ENCODE measurements at places on chromosomes 2 and 18.

- DNase-seq = no peak
These were observed 97.5 kb downstream of the MAP4K4 start for GRCh38 chr2:101795033-101795432.

- DNase-seq = no peak
These were observed 96.5 kb downstream of the XIRP2 start for GRCh38 chr2:166984797-166985196.

DNA sequence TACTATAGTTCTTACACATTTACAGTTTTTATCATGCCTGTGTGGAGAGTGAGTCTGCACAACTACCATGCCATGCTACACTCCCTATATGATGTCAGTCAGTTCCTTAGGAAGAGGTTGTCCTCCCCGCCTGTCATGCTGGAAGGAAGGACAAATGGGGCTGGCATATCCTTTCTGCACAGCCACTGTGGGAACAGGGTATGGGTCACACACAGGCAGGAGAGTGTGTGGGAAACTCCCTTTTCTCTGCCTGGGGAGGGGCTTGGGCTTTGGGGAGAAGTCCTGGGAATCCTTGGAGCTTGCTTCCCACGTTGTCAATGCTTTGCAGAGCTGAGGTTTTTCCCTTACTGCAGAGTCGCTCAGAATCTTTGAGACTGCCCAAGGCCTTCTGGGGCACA, 232.1 kb downstream of the PRKCE start:
- DNase-seq = no peak

DNA sequence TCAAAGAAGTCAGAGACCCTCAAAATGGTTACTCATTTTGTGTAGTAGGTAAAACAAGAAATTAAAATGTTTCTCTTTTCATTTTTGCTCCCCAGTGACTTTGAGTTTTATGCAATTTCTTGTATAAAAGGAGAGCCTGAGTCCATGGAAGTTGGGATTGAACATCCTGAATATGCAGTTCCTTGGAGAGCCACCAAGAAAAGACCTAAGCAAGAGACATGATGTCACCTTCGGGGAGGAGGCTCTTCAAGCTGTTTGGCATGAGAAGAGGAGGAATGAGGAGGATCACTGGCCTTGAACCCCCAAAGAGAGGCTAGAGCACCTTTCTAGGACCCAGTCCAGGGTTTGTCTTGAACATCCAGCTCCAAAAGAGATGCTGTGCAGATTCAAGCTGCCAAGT, 83.5 kb upstream of the STPG4 start:
- no peak for DNase-seq

Measured in putamen (tissue), 1 donor.